Stimulated activated CD4-positive, alpha-beta T cell treated with anti-CD3 and anti-CD28 coated beads, Interleukin-1b, Interleukin-23, amount 100 ng/mL, for 48 hours (primary cell): ENCODE measurements at places on chromosomes 3 and 15.

DNA sequence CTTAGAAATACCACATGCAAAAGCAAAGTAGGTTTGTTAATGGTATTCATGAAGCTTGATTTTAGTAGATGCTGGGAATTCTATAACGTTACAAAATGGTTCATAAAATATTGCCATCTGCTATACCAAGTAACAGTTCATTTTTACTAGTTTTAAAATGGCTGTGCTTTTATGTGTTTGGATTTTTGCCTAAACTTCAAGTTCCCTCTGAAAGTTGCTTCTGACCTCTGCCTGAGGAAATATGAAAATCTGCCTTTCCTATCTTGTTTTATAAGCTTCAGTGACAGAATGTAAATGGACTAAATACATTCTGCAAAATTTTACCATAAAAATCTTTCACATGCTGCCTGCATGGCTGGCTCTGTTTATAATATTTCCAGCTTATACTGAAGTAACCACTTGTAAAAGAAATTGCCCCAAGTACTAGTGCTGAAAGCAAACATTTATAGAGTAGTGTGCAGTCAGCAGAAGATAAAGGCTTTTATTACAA, 560.7 kb upstream of the ROBO2 start:
- DNase-seq = no peak

- DNase-seq = no peak
Observed at GRCh38 chr3:186687120-186687651, 21.4 kb downstream of the HRG start.

GRCh38 chr3:77373619-77374018, 333.7 kb downstream of the ROBO2 start:
- DNase-seq = no peak

- DNase-seq = no peak
Observed at GRCh38 chr15:78284758-78285157, 14.7 kb downstream of the SKIC8 start.

DNA sequence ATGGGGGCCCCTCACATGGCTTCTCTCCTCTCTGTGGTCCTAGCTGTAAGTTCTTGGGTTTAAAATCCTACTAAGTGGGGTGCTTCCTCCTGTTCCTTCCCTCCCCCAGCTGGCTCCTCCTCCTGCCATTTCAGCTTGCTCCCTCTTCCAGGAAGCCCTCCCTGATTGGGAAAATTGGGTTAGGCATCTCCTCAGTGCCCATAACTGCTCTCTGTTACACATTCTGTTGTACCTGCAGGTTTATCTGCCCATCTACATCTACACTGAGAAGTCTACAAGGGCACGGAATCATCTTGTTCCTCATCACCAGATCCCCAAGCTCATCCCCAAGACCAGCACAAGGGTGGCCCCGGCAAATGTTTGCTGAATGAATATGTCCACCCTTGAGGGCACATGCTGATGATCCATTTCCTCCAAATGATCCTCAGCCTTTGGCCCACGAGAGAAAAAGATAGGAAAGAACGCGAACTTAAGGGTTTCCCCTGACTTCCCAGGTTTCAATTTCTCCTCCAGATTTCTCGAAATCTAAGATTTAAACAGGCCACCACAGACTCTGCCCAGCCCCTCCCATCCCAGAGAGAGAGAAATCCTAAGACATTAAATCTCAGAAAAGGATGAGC, 3.9 kb downstream of the SEMA7A start:
- DNase-seq = no peak
